ENCODE measurements at places on chromosomes 4 and X.

DNA sequence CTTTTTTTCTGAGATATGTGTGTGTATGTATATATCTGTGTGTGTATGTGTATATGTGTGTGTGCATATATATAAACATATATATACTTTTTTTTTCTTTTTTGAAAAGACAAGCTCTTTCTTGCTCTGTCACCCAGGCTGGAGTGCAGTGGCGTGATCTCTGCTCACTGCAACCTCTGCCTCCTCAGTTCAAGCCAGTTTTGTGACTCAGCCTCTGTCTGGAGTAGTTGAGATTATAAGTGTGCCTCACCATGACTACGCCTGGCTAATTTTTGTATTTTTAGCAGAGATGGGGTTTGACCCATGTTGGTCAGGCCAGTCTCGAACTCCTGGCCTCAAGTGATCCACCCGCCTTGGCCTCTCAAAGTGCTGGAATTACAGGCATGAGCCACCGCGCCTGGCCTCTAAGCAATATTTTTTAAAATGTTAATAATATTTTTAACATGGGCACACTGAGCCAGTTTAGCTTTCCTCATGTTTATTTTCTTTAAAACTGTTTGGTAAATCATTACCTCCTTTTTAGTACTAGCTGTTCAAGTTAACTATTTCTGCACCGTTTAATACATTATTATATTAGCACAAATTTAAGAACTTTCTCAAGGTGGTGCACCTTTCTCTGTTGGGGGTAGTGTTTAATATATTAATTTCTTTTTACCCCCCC is 33.3 kb downstream of the BBS12 start:
- DNase-seq, result peak; percentile 90

- DNase-seq, result peak; percentile 70
These were observed 98.8 kb upstream of the IQCM start for GRCh38 chr4:149914119-149915115.

DNA sequence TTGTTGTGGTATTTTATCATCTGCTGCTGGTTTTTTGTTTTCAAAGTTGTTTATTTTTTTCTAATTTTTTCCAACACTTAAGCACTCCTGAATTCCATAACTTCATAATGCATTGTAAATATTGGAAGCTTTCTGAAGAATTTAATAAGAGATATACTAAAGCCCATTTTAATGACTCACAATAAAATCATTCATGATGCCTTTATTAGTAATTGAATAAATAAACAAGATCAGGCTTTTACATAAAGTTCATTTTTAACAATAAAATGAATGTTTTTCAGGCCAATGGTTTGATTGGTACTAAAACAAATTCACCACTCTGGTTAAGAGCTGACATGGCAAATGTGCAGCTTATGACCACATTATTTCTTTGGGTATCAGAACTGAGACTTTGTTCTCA is 408.2 kb upstream of the SMIM31 start:
- no peak for DNase-seq

- DNase-seq, result no peak
These were observed 56.4 kb downstream of the MAML3 start for GRCh38 chr4:140097572-140097971.

GRCh38 chr4:151905197-151905596 is 144.4 kb upstream of the GATB start:
- no peak for DNase-seq

DNA sequence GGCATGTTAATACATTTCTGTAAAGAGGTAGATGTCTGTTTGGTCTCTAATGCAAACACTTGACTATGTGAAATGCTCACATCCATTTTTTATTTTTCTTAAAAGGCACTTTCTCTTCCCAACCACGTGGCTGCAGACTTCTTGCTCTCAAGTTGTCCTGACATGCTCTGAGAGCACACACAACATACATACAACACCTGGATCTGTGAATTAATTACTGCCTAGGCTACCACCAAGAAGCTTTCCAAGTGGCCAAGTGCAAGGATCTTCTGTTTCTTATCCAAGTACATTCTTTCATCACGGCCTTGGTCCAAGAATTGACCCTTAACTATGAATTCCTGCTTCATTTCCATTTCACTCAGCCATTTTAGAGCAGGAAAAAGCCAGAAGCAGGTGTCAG is 110.8 kb downstream of the SPRY1 start:
- DNase-seq, result no peak

- peak; percentile 76 for DNase-seq
These were observed 112.3 kb downstream of the KLHL8 start for GRCh38 chr4:87108142-87108546.

All from fibroblast of pulmonary artery (primary cell).